Activated CD8-positive, alpha-beta memory T cell treated with anti-CD3 and anti-CD28 coated beads for 1 hour (primary cell): ENCODE measurements at places on chromosomes 13 and 19.

DNA sequence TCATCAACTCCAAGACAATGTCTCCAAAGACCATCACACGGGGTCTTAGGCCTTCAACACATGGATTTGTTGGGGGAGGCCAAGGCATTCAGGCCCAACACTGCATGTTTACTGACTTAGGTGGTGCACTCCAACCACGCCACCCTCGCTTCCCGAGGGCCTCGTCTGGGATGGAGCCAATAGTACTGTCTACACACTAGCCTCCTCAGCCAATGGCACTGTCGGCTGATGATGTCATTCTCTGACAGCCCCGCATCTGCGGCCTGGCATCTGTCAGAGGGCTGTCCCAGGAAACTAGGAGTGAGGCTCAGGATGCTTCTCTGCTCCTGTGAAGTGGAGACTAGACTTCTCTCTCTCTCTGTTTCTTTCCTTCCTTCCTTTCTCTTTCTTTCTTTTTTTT is 96.6 kb downstream of the TEX26 start:
- DNase-seq, result no peak

DNA sequence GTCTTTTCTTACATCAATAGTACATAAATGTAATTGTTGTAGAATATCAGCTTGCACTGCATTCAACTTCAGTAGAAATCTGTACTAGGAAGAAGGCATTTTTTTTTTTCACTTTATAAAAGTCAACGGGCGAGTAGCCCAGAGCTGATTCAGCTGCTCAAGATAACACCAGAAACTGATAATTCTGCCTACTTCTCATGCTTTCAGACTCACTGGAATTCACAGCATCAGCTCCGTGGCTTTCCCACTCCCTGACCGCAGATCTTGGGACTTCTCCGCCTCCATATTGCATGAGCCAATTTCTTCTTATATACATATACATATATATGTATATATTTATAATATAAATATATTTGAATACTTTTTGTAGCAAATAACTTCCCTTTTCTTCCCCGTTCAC is 263.1 kb upstream of the RXFP2 start:
- DNase-seq, result no peak

DNA sequence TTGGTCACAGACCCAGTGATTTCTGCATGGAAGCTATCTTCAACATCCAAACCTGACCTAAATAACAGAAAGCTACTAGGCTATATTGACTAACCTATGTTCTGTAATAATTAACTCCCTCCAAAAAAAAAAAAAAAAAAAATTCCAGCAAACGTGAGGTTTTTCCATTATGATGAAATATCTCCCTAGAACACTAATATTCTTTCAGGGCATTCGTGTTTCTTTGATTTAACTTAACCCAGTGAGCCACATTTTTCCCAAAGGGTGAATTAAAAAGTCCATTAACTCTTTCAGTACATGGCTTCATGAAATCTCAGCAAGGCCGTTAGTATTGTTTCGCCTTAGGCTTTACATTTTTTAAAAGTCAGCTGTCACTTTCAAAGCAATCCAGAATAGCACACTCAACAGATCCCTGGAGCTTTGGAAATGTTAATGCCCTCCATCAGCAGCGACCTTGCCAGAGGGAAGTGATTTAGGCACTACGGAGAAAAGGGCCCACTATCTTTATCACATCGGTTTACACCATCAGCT is 175.8 kb downstream of the DCT start:
- no peak for DNase-seq

- no peak for DNase-seq
Observed at GRCh38 chr13:44730099-44730498, 154.0 kb upstream of the TSC22D1 start.

DNA sequence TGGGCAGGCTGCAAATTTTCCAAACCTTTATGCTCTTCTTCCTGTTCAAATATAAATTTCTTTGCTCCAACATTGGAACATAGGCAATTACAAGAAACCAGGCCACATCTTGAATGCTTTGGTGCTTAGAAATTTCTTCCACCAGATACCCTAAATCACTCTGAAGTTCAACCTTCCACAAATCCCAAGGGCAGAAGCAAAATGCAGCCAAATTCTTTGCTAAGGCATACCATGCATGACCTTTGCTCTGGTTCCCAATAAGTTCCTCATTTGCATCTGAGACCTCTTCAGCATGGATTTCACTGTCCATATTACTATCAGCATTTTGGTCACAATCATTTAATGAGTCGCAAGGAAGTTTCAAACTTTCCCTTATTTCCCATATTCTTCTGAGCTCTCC is 130.9 kb downstream of the DIAPH3 start:
- DNase-seq, result no peak

GRCh38 chr13:55091172-55091571 is 2049.5 kb upstream of the PRR20A start:
- no peak for DNase-seq

DNA sequence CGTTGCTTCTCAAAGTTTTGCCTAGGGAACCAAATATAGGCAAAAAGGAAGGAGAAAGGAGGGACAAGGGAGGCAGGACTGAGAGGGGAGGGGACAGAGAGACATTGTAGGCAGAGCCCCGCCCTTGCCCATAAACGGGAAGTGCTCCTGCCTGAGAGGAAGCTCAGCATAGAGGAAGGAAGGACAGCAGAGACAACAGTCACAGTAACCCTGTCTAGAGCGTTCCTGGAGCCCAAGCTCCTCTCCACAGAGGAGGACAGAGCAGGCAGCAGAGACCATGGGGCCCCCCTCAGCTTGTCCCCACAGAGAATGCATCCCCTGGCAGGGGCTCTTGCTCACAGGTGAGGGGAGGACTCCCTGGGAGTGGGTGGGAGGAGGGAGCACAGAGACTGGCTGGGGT is at the start of gene CEACAM21:
CEACAM21 (plus strand) TSS at position 169 of the 400 bp plus-strand sequence; CDS start at position 278, 109 bp downstream.
- DNase-seq, result no peak

GRCh38 chr19:49855277-49855675 is 4.3 kb downstream of the PTOV1 start:
- DNase-seq, result no peak

GRCh38 chr13:100392709-100393630 is 195.6 kb downstream of the GGACT start:
- DNase-seq, result no peak

DNA sequence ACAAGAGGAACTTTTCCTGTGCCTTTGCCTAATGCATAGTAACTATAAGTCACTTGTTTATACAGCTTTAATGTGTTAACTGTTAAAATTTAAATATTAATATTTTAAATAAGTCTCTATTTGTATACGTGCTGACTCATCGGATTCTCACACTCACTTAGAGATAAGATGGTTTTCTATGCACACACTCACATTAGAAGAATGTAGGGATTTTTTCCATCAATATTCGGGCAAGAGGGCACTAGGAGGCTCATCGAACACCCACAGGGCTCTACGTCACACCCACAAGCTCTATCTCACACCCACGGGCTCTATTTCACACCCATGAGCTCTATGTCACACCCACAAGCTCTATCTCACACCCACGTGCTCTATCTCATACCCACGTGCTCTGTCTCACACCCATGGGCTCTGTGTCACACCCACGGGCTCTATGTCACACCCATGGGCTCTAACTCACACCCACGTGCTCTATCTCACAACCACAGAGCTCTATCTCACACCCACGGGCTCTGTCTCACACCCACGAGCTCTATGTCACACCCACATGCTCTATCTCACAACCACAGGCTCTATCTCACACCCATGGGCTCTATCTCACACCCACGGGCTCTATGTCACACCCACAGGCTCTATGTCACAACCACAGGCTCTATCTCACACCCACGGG is 73.4 kb downstream of the COL4A2 start:
- no peak for DNase-seq
